Activated T-cell treated with anti-CD3 and anti-CD28 coated beads for 24 hours (primary cell): ENCODE measurements at places on chromosomes 2 and 18.

GRCh38 chr18:56238576-56238975 is 399.8 kb downstream of the TXNL1 start:
- no peak for DNase-seq

DNA sequence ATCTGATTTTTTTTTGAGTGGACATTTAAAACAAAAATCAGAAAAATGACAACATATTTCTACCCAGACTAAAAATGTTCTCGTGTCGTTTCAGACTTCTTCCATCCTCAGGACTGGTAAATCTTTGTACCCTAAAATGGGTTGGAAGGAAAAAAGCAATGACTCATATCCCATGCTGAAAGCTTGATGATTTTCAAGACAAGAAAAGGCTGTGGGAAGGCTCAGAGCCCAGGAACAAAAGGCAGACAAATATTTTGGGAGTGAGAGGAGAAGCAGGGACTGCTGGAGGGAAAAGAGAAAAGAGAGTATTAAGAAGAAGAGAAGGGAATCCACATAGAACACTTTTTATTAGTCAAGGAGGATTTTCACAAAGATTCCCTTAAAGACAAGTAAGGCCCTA is 77.1 kb upstream of the CTAGE1 start:
- no peak for DNase-seq

GRCh38 chr2:71428472-71429383 is 24.6 kb upstream of the DYSF start:
- DNase-seq = no peak

GRCh38 chr18:65587491-65587890 is 163.3 kb upstream of the CDH7 start:
- DNase-seq = no peak

DNA sequence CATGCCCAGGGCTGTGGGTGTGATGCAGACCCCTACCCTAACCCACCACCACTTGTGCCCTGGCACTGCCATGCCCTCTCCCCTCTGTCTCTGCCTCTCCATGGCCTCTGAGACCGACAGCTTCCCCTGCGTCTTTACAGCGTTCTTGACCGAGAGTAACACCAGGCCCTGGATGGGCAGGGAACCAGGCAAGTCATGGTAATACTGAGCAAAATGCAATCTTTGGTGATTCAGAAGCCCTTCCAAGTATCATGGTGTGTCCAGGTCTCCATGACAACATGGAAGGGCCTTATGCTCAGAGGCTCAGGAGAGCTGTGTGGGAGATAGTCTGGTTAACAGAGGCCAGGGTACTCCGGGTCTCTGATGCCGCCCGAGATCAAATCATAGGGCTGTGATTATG is 176.1 kb downstream of the KLHL29 start:
- DNase-seq = no peak

GRCh38 chr18:78566065-78566464 is 413.6 kb upstream of the SALL3 start:
- DNase-seq = no peak

GRCh38 chr2:118274841-118275510 is 186.7 kb downstream of the INSIG2 start:
- no peak for DNase-seq

DNA sequence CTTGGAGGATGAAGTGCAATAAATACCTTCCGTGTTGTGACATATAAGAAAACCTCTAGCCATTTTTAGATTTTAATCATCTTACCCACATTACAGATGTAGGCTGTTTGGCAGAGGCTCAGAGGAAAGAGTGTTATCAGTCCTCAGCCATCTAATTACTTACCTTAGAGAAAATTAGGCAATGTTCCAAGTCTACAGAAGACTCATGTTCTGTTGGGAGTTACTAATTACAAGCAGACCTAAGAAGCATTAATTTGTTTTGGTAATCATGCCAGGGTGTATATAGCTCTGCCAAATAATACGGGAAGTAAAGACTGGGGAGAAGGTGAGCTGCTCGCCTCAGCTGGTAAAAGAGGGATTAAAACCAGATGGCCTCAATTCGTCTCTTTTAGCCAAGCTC is 125.8 kb upstream of the PGAP1 start:
- DNase-seq = no peak

- no peak for DNase-seq
These were observed 8.2 kb downstream of the SLC35F6 start for GRCh38 chr2:26772064-26773001.

- no peak for DNase-seq
These were observed 692.1 kb upstream of the CELF4 start for GRCh38 chr18:38257661-38258060.

- DNase-seq = no peak
These were observed 153.3 kb downstream of the RNF144A start for GRCh38 chr2:7070483-7070882.

DNA sequence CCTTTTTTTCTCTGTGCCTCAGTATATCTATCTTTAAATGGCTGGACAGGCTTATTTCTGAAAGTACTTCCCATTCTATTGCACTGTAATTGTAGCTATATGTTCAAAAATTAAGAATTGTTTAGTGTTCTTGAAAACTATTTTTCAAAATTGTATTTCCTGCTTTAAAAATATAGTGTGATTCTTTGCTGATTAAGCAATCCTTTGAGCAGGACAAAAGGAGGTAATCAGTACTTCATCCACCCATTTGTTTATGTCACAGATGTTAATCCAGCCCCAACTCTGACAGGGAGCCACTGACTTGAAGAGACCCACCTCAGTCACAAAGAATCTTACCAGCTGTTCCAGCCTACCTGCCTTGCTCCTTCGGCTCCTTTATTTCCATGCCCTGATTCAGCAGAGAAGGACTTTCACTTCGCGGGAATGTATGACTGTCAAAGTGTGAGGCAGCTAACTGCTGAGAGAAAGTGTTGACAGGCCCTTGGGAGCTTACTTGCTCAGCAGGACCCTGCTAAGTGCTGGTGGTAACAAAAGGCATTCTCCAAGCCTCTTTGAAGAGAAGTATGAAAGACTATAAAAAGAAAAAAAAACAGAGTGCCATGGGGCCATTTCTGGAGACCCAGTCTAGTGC is 393.3 kb upstream of the CYRIA start:
- no peak for DNase-seq

DNA sequence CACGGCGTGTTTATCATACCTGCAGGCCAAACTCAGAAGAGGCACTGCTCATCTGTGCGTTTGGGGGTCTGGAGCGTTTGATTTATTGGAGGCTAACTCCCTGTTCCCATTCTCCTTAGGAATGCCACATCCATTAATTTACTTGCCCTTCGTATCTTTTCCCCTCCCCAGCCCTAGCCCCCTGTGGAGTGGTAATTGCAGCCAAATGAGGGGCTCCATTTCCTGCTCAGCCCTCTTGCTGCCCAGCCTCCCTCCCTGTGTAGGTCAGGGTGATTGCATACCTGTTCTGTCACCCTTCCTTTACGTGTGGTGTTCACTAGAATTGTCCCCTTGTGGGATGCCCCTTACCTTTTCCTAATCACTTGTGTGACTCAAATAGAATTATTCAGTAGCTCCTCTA is 120.4 kb downstream of the MAP3K20 start:
- no peak for DNase-seq

- DNase-seq = no peak
These were observed 15.1 kb downstream of the SPTBN1 start for GRCh38 chr2:54471221-54471711.

DNA sequence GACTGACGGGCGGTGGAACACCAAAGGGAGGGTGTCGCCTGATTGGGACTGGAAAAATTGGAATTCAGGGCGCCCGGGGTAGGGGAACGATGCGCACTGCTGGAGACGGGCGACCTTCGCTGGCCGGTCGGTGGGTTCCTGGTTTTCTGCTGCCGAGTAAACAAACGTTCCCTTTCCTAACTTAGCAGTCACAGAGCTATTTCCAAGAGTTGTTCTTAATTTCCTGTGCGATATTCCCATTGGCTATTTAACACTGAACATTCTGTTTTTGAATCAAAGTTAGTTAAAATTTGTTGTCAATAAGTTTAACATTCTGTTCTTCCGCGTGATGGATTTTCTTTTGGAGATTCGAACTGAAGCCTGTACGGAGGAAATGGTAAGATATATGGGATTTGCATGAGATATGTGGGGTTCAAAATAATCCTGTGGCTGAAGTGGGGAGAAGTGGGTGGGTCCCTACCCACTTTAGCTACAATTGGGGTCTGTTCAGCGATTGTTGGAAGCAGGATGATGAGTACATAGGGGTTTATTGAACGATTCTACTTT is 862 bp downstream of the C18orf54 start:
- no peak for DNase-seq

DNA sequence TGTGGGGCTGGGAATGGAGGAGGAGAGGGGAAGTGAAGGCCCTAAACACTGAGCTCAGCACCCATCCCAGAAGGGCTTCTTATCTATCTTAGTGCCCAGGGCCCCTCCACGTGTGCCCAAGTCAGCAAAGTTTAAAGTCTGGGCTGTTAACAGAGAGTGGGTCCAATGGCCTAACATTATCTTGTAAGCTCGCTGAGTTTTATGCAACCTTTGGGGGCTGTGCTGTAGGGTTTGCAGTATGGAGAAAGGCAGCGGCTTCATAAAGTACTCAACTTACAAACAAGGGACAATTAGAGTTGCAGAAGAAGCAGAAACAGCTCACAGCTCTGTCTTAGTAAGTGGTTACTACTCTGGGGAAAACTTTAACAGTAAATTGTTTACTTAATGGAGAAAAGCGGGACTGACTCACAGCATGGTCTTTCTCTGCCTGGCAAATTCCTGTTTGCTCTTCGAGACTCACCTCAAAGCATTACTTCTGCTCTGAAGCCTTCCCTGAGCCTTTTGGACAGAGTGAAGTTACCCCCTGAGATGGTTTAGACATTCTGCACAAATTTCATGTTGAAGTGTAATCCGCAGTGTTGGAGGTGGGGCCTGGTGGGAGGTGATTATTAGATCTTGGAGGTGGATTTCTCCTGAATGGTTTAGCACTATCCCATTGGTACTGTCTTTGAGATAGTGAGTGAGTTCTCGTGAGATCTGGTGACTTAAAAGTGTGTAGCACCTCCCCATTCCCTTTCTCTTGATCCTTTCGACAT is 9.0 kb downstream of the ENOSF1 start:
- DNase-seq = no peak

DNA sequence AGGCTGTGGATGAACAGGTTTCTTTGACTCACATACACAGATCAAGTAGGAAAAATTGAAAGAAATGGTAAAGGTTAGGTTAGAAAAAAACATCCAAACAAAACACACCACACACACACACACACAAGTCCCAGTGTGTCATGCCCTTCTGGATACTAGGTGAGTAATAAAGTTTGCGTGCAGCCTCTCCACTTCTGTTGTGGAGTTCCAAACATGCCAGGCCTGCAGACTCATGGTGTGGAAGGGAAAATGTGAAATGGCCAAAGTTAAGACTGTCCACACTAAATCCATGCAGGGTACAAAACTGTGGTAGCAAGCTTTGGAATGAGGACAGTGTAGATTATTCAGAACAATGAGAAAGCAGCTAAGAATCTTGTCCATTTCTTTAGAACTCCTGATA is 114.6 kb downstream of the IKZF2 start:
- DNase-seq = no peak

- DNase-seq = no peak
These were observed 33.5 kb downstream of the CUL3 start for GRCh38 chr2:224551693-224552092.

DNA sequence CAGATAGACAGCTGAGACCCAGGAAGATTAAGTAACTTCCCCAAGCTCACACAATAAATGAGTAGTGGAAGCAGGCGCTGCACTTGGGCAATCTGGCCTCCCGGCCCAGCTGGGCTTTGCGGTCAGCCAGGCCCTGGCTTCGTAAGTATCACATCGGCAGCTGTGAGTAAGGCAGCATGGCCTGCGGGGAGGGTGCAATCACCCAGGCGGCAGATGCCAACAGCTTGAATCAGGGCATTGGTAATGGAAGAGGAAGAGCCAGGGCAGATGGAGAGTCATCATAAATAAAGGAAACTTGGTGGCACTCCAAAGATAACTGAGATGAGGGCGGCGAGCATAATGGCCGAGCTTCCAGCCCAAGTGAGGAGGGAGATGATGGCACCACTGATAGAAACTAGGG is 217.9 kb upstream of the PID1 start:
- no peak for DNase-seq

DNA sequence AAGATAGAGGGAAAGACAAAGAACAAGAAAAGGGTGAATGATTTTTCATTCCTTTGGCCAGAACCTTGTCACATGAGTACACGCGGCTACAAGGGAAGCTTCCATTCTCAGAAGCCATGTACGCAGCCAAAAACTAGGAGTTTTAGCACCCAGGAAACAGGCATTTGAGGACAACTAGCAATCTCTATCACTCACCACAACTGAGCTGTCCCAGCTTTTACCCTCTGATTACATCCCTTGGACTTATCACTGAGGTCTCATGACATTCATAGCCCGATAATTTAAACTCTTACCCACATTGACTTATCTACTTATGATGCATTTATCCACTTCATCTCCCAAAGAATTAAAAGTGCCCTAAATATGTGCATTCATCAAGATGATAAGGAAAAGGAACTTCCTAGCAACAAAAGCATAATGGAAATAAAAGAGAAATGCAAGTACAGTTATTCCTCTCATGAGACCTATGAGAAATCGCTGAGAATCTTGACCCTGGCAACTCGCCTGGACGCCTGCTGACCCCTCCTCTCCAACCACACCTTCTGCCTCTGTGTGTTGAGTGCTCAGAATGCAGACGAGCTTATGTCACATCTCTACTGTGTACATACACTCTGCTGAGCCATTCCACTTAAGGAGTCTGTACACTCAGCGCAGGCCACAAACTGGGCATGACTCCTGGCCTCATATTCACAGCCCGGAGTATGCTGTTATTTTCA is 28.7 kb upstream of the MFSD6 start:
- no peak for DNase-seq

DNA sequence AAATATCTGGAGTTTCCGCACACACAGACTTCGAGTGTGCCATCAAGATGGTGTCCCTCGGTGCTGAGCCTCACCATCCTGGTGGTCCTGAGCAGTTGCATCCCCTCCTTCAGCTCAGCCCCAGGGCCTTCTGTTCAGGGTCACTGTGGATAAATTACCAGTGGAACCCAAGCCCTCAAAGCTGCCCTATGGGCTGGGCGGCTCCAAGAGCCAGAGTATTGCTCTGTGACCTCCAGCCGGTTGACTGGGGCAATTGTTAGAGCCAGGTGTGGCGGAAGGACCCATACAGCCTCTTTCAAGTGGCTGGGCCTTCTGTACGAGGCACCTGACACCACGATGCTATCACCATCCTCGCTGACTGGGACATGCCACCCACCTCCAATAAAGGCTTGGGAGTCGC is 215.5 kb downstream of the GBX2 start:
- no peak for DNase-seq

DNA sequence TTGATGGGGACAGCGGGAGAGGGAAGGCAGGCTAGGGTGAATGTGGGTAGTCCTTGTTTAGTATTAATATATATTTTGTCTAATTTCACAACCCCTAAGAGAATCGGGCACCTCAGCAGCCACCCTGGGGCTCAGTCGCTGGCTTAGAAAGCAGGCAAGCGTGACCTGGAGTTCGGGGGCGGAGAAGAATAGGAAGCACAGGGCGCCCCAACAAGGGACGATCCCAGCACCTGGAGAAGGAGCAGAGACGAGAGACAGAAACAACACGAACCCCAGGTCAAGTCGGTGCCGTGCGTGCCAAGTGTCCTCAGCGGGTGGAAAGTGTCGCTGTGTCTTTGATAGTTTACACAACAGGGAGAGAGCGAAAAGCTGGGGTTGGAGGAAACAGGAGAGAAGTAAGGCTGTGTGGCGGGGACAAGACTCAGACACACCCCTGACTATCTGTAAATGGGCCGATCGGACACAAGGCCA is 95.4 kb downstream of the NFATC1 start:
- no peak for DNase-seq
